ENCODE measurements at places on chromosomes 11 and 22. TPM values are rescaled to one million over a fixed set of nuclear protein-coding genes. Genes with fewer than 3 reads are reported as not detected.

The LIF gene
- total RNA-seq = 5.1 TPM

The CHEK2 gene
- total RNA-seq = 3.1 TPM

The TMEM121B gene
- 15.9 TPM for total RNA-seq

The MRGPRX4 gene
- not detected for total RNA-seq

The MS4A3 gene
- not detected for total RNA-seq

The SEPTIN3 gene
- total RNA-seq = 317 TPM

The FOLR2 gene
- total RNA-seq = 7.1 TPM

The SMTNL1 gene
- not detected for total RNA-seq

The OR52N1 gene
- not detected for total RNA-seq

The SEC14L2 gene
- 76.9 TPM for total RNA-seq

The DGAT2 gene
- 11.5 TPM for total RNA-seq

The IGLL1 gene
- total RNA-seq = 1.8 TPM

The MPPED1 gene
- 67.0 TPM for total RNA-seq

The IGF2 gene
- total RNA-seq = 6.5 TPM

The DBX1 gene
- not detected for total RNA-seq

The MTMR3 gene
- total RNA-seq = 59.8 TPM

The LRRC75B gene
- total RNA-seq = 13.7 TPM

The SYCE3 gene
- not detected for total RNA-seq

The PRG3 gene
- total RNA-seq = not detected

The ACRV1 gene
- 2.8 TPM for total RNA-seq

The DERL3 gene
- total RNA-seq = 2.8 TPM

The TMPRSS4 gene
- total RNA-seq = not detected

The E2F8 gene
- not detected for total RNA-seq

The LINC01488 gene
- not detected for total RNA-seq

The OVOL1 gene
- not detected for total RNA-seq

The KDELR3 gene
- total RNA-seq = 0.72 TPM

The MIAT gene
- 322 TPM for total RNA-seq

The SYT7 gene
- total RNA-seq = 152 TPM

The SCGB2A2 gene
- not detected for total RNA-seq

The POU2AF3 gene
- total RNA-seq = 4.8 TPM

The DDI1 gene
- total RNA-seq = not detected

The SCGB1C1 gene
- not detected for total RNA-seq

The TAF6L gene
- total RNA-seq = 9.3 TPM

The ALDH3B1 gene
- 3.0 TPM for total RNA-seq

The KRTAP5-9 gene
- not detected for total RNA-seq

The TBC1D22A gene
- 21.8 TPM for total RNA-seq

The IFITM1 gene
- total RNA-seq = 78.0 TPM

The PTPRCAP gene
- 0.48 TPM for total RNA-seq

The MTFP1 gene
- total RNA-seq = 5.9 TPM

The TEX54 gene
- total RNA-seq = not detected

The TRIM48 gene
- not detected for total RNA-seq

The CCDC87 gene
- 1.1 TPM for total RNA-seq

The MRGPRD gene
- not detected for total RNA-seq

The NPAS4 gene
- 0.18 TPM for total RNA-seq

The GAB4 gene
- not detected for total RNA-seq

The TNNT3 gene
- total RNA-seq = 1.5 TPM

The HEPHL1 gene
- total RNA-seq = not detected

The MPZL3 gene
- total RNA-seq = 1.5 TPM

The GVQW3 gene
- total RNA-seq = 19.8 TPM

The NEFH gene
- total RNA-seq = 16.2 TPM

The TFIP11 gene
- 31.6 TPM for total RNA-seq

The DRAP1 gene
- total RNA-seq = 120 TPM

The CSNK2A3 gene
- 5.9 TPM for total RNA-seq
